Stimulated activated CD8-positive, alpha-beta memory T cell treated with anti-CD3 and anti-CD28 coated beads, Interleukin-4, amount 100 ng/mL, for 1 hour (primary cell): ENCODE measurements at places on chromosomes 6 and 20.

DNA sequence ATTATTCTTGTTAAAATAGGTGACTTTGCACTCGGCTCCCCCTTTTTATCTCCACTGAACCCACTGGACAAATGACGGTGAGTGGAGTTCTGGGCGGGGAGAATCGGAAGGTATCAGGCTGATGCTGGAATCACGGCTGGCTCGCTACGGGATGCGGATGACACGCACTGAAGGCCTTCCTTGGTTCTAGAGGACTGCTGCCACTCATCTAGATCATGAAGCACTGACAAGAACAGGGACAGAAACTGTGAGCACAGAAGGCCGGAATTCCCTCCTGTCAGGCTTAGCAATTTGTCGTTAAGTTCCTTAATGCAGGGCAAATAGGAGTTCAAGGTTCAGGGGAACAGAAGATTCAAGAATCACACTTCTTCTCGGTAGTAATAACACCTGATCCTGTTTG, 89.9 kb upstream of the MPC1 start:
- no peak for DNase-seq

GRCh38 chr6:79048611-79049010, 29.4 kb downstream of the PHIP start:
- no peak for DNase-seq

GRCh38 chr20:5973172-5973571, 22.7 kb downstream of the MCM8 start:
- DNase-seq, result no peak

- DNase-seq, result no peak
These were observed 4.0 kb downstream of the DCDC2 start for GRCh38 chr6:24353861-24354260.

DNA sequence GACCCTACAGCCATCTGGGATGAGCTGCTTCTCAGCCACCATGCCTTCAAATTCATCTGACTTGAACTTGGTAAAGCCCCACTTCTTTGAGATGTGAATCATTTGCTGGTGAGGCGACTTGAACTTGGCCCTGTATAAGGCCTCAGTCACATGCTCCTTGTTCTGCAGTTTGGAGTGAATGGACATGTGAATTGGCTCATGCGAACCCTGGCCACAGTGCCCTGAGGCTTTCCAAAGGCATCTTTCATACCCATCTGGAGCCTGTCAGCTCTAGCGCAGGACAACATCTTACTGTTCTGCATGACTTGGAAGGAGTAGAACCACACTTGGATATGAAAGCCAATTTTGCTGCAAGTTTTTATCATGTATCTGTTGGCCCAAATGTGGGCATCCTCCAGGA, 244.0 kb upstream of the FAM83B start:
- DNase-seq, result no peak

GRCh38 chr6:150694889-150695288, 95.2 kb downstream of the PLEKHG1 start:
- no peak for DNase-seq

DNA sequence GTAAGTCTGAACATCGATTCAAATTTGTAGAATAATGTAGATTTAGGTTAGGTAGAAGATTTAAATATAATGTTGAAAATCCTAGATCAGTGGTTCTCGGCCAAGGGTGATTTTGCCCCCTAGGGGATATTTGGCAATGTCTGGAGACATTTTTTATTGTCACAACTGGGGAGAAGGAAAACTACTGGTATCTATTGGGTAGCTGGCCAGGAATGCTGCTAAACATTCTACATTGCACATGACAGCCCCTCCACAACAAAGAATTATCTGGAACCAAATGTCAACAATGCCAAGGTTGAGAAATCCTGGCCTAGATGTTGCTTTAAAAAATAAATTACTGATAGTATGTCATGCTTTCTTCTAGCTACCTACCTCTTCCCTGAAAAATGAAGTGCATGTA, 76.1 kb downstream of the HIVEP2 start:
- DNase-seq, result no peak
